ENCODE measurements at places on chromosomes 16 and 17. TPM values are rescaled to one million over a fixed set of nuclear protein-coding genes. Genes with fewer than 3 reads are reported as not detected.

DNA sequence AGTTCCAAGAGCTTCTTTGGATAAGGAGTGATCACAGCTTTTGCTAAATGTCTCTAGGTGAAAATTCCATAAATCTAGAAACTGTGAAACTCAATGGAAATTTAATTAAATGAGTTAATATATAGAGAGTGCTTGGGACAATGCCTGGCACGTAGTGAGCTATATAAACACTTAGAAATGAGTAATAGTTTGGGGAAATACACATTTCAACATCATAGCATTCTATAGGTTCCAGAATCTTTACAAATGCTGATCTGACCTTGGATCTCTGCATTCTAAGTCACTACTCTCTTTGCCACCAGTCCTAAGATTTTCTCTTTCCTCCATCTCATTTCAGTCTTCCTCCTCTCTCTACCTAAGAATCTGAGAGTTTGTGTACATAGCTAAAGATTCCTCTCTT lies 175.6 kb downstream of the SOX9 start:
- no peak overlapping the region for H3K4me3 ChIP-seq
- H3K36me3 ChIP-seq: no peaks in the 10 kb centered on the region
- H3K27me3 ChIP-seq: peaks cover under 1% of the 10 kb centered on the region
- no peak overlapping the region for H3K27ac ChIP-seq
- H3K4me1 ChIP-seq: no peaks in the 10 kb centered on the region

The TMIGD1 gene
- not detected for total RNA-seq

DNA sequence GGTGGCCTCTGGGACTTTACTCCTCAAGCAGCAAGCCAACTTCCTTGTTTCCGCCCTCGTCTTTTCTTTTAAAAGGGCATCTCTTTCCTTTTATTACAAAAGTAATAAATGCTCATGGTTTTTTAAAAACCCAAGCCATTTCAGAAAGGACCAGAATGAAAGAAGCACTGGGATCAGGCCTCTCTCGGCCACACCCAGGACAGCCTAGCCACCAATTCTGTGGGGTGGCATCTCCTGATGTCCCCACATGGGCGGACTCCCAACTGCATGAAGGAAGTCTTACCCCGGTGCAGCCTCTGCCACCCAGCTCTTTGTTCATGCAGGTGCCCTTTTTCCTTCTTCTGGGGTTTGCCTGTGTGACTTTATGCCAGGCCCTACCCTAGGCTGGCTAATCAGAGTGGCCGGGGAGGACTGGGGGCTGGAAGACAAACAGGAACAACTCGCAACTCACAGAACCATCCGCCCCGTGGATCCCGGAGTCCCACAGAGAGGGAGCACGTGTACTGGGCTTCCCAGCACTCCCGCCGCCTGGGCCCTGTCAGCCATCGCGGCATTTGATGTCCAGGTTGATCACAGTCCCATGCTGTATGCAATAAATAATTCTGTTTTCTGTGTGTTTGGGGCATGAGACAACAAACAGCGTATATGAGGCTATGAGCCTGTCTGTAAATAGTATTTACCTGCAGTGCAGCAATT lies 2.6 kb upstream of the RASD1 start:
- H3K27me3 ChIP-seq: peaks cover 24% of the 10 kb centered on the region
- no peaks in the 10 kb centered on the region for H3K36me3 ChIP-seq
- DNase-seq: no peak
- no peak overlapping the region for H3K27ac ChIP-seq
- no peak overlapping the region for H3K4me3 ChIP-seq

- H3K27ac ChIP-seq: no peak overlapping the region
- peaks cover 28% of the 10 kb centered on the region for H3K4me1 ChIP-seq
- no peaks in the 10 kb centered on the region for H3K36me3 ChIP-seq
- no peak for DNase-seq
- no peaks in the 10 kb centered on the region for H3K27me3 ChIP-seq
These were observed 2.4 kb downstream of the HDAC5 start for GRCh38 chr17:44120851-44121605.

DNA sequence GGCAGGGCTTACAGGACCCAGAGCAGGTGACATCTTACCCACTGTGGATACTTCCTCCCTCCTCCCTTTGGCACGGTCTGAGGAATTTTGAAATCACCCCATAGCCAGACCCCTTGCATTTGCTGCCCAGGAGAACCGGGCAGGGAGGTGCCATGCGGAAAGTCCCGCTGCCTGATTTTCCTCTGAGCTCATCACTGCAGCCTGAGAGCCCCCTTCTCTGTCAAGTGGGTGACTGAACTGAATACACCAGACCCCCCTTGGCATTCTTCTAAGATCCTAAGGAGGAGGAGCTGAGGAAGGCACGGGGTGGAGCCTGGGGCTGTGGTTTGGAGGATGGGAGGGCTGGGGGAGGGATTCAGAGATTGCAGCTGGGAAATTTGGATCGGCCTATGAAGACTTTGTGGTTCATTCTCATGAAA lies 173.4 kb downstream of the RAB11FIP4 start:
- DNase-seq: no peak
- H3K4me1 ChIP-seq: peaks cover 12% of the 10 kb centered on the region
- H3K27ac ChIP-seq: no peak overlapping the region
- peaks cover 12% of the 10 kb centered on the region for H3K27me3 ChIP-seq
- H3K36me3 ChIP-seq: no peaks in the 10 kb centered on the region

DNA sequence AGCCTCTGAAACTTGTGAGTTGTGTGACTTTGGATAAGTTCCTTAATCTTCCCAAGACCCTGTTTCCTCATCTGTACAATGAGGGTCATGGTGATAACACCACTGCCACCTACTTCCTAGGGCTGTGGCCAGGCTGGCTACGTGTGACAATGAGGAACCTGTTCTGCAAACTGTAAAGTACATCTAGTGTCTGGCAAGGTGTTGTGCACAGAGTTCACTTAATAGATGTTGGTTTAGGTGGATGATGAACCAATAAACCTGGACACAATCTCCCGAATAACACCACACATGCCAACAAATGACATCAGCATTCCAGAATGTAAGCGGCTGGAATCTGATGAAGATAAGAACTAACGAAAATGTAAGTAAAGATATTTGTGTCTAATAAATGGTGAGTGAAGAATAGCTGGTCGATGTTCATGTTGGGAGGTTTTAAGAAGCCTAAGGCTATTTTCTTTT lies 82.3 kb downstream of the MARCHF10 start:
- no peak for DNase-seq
- H3K4me3 ChIP-seq: no peak overlapping the region
- no peak overlapping the region for H3K27ac ChIP-seq
- no peaks in the 10 kb centered on the region for H3K27me3 ChIP-seq
- no peaks in the 10 kb centered on the region for H3K36me3 ChIP-seq
- H3K4me1 ChIP-seq: no peaks in the 10 kb centered on the region

- no peaks in the 10 kb centered on the region for H3K27me3 ChIP-seq
- no peak overlapping the region for H3K4me3 ChIP-seq
- DNase-seq: no peak
- H3K36me3 ChIP-seq: no peaks in the 10 kb centered on the region
- H3K4me1 ChIP-seq: no peaks in the 10 kb centered on the region
These were observed 81.2 kb upstream of the KIFC3 start for GRCh38 chr16:57883480-57883879.

DNA sequence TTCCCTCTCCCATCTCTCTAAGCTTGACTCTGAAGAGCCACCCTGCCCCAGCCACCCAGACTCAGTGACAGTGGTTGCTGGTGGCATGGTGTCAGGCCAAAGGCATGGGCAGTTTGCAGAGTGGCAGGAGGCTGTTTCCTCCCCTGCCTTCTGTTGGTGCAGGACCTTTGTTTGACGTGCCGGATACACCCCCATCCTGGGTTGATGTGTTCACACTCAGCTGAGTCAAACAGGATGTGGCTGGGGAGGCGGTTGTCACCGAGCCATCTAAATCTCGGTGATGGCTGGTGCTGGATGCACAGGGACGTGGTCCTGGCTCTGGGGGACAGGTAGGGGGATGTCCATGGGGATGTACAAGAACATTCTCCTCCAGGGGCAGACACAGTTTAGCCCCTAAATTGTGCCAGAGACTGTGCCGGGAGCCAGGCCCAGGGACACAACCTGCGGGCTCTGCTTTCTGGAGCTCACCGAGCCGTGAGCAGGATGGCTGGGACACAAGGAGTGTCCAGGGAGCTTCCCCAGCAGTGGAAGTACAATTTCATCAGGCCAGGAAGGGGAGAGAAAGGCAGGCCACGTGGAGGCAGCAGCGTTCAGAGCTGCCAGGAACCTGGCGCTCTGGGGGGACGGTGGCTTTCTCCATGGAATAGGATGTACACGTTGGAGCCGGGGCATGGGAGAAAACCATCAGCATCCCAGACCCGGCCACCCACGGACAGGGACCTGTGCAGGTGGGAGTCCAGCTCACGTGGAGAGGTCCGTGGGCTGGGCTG lies 264.2 kb downstream of the SEC14L1 start:
- H3K36me3 ChIP-seq: no peaks in the 10 kb centered on the region
- H3K27ac ChIP-seq: no peak overlapping the region
- no peaks in the 10 kb centered on the region for H3K27me3 ChIP-seq
- peaks cover 6% of the 10 kb centered on the region for H3K4me1 ChIP-seq
- DNase-seq: no peak

The MYH2 gene
- total RNA-seq: 9.0 TPM

DNA sequence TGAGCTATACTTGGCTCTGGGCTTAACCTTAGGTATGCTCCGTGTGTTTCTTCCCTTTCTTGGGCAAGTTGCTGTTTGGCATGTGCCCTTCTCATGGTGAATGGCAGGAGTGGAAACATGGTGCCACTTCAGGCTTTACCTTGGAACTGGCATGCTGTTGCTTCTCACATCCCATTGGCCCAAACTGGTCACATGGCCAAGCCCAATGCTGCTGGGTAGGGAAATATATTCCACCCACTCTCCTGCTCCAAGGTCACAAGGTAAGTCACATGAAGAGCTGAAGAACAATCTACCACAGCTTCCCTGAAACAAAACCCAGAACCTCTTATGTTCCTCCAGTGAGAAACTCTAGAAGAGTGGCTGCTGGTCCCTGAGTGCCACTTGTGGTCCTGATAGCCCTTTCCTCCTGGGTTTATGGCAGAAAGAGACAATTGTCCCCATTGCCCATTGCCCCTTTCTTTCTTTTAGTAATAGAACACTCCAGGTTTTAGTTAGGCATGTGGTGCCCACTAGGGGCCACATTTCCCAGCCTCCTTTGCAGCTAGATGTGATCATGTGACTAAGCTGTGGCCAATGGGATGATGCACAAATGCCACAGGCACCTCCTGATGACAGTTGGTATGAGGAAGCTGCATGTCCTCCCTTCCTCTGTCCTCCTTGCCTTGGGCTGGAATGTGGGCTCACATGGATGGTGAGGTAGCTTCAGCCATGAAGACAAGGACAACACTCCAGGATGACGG lies 50.3 kb downstream of the MEOX1 start:
- H3K4me1 ChIP-seq: no peaks in the 10 kb centered on the region
- H3K4me3 ChIP-seq: no peak overlapping the region
- H3K27me3 ChIP-seq: no peaks in the 10 kb centered on the region
- DNase-seq: no peak
- H3K27ac ChIP-seq: no peak overlapping the region

DNA sequence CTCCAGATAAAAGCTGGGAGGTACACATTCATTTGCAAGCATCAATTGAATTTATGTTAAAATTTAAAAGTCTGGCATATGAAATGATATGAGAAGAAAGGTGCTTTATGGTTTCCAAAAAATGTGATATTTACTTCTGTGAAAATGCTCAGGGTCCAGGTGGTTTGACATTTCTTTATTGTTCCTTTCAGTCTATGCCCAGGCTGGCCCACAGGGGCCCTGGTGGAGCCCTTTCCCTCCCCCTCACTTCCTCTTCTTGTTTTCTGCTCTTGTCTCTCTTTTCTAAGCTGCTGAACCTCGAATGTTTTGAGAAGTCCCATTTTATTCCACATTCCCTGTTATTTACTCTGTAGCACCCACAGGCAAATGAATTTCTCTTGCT lies 127.8 kb downstream of the HS3ST3B1 start:
- H3K4me1 ChIP-seq: no peaks in the 10 kb centered on the region
- no peak for DNase-seq
- H3K36me3 ChIP-seq: no peaks in the 10 kb centered on the region
- no peaks in the 10 kb centered on the region for H3K27me3 ChIP-seq
- no peak overlapping the region for H3K27ac ChIP-seq

- H3K27me3 ChIP-seq: no peaks in the 10 kb centered on the region
- no peaks in the 10 kb centered on the region for H3K4me1 ChIP-seq
- no peak overlapping the region for H3K27ac ChIP-seq
- no peak overlapping the region for H3K4me3 ChIP-seq
- no peak for DNase-seq
These were observed 184.8 kb downstream of the IRX5 start for GRCh38 chr16:55115506-55115905.

- no peak overlapping the region for H3K4me3 ChIP-seq
- no peak for DNase-seq
- H3K36me3 ChIP-seq: no peaks in the 10 kb centered on the region
- no peak overlapping the region for H3K27ac ChIP-seq
- H3K4me1 ChIP-seq: no peaks in the 10 kb centered on the region
These were observed 35.0 kb downstream of the BCL7C start for GRCh38 chr16:30858829-30859423.

DNA sequence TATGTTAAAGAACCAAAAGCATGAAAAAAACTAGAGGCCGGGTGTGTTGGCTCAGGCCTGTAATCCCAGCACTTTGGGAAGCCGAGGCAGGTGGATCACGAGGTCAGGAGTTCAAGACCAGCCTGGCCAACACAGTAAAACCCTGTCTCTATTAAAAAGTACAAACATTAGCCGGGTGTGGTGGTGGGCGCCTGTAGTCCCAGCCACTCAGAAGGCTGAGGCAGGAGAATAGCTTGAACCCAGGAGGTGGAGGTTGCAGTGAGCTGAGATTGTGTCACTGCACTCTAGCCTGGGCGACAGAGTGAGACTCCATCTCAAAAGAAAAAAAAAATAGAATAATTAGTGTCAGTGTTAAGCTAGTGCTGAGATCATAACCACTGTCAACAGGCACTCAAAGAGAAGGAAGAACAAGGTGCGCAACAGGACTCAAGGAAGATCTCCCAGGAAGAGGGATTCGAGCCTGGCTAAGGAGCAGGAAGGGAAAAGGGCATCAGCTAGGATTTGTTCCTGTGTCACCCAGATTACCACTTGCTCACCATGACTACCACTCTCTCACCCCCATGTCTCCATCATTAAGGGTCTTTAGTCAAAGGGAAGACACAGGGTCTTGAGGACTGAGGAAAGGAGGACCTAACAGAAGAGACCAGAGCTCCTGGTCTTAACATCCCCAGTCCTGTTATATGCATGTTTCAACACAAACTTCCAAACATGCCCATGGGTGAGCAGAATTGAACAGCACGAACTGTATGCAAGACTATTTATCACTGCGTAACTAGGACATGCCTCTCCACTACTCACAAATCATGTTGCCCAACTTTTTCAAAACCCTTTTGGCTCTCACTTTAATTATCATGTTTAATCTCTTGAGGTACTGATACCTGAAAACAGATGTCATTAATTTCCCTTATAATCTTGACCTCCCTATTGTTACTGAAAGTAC lies 88.3 kb upstream of the PLEKHM1 start:
- no peak for DNase-seq
- H3K27me3 ChIP-seq: no peaks in the 10 kb centered on the region
- H3K4me3 ChIP-seq: no peak overlapping the region
- peaks cover 8% of the 10 kb centered on the region for H3K36me3 ChIP-seq

DNA sequence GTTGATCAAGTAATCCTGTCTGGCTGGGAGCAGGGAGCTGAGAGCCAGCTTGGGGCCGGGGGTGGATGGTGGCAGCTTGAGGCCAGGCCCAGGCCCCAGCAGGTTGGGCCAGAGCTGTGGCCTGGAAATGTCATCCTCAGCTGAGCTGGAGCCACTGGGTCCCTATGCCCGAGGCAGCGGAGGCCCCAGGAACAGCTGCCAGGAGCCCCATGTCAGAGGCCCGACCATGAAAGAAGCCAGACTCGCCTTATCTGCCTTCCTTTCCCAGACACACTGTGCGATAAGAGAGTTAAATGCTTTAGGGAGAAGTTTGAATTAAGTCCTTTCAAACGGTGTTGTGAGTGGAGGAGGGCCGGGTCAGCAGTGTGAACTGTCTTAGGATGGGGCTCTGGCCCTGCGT lies 3.5 kb downstream of the SMTNL2 start:
- no peaks in the 10 kb centered on the region for H3K36me3 ChIP-seq
- H3K4me1 ChIP-seq: peaks cover 5% of the 10 kb centered on the region
- peaks cover 36% of the 10 kb centered on the region for H3K27me3 ChIP-seq
- H3K4me3 ChIP-seq: no peak overlapping the region
- no peak for DNase-seq
- no peak overlapping the region for H3K27ac ChIP-seq
